ENCODE measurements at places on chromosomes 3 and 15. TPM values are rescaled to one million over a fixed set of nuclear protein-coding genes. Genes with fewer than 3 reads are reported as not detected.

GRCh38 chr3:192487033-192487432, 240.3 kb downstream of the FGF12 start:
- no peaks in the 10 kb centered on the region for H3K4me1 ChIP-seq
- H3K36me3 ChIP-seq: no peaks in the 10 kb centered on the region
- no peak for DNase-seq
- H3K27me3 ChIP-seq: peaks cover 2% of the 10 kb centered on the region

DNA sequence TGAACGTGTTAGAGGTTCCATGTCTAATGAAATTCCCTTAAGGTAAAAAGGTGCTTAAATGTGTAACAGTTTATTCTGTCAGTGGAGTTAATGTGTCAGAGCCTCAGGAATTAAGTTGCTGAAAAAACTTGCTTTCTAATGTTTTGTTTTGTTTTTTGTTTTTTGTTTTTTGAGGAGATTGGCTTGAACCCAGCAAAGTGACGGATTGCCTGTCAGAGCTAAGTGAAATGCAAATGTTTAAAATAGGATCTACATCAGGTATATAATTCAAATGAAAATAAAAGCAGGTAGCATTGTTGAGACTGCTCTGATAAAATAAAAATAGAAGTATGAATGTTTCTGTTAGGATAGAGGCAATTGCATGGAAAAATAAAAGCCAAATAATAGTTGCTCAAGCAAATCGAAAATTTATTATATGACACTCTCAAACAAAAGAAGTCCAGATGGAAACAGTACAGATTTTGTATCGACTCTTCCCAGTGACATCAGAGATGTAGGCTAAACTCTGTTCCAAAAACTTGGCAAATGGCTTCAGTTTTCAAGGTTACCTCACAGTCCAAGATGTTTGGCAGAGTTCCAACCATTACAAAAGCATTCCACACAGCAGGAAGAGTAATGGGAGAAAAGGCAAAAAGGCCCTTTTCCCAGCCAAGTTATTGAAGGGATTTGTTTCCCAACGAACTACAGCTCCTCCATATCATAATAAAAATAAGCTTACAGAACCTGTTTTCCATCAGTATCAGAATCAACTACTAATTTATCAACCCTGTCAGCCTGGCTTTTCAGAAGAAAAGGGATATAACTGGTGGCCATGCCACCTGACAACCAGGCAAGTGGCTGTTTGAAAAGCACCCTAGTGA, 291.0 kb downstream of the TBL1XR1 start:
- H3K27me3 ChIP-seq: peaks cover 2% of the 10 kb centered on the region
- H3K27ac ChIP-seq: peak overlapping the region; percentile 82
- peaks cover 33% of the 10 kb centered on the region for H3K4me1 ChIP-seq
- no peaks in the 10 kb centered on the region for H3K36me3 ChIP-seq
- DNase-seq: no peak

DNA sequence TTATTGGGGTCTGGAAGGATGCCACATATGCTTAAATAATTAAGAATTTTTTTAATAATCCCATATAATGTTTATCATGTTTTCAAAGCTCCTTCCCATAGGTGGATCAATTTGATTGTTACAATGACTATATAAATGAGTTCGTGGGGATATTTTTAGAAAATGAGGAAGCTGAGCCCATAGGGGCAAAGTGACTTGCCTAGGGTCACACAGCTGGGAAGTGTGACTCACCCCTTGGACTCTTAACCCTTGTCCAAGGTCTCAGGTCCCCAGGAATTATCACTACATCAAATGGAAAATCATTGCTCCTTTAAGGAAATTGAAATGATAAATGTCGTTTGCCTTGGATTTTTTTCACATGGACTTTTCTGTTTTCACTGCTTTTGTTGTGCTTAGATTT, 161.2 kb upstream of the RGMA start:
- peaks cover 2% of the 10 kb centered on the region for H3K4me1 ChIP-seq
- no peaks in the 10 kb centered on the region for H3K36me3 ChIP-seq
- peaks cover 3% of the 10 kb centered on the region for H3K27me3 ChIP-seq
- no peak overlapping the region for H3K4me3 ChIP-seq
- no peak for DNase-seq
- H3K27ac ChIP-seq: no peak overlapping the region

DNA sequence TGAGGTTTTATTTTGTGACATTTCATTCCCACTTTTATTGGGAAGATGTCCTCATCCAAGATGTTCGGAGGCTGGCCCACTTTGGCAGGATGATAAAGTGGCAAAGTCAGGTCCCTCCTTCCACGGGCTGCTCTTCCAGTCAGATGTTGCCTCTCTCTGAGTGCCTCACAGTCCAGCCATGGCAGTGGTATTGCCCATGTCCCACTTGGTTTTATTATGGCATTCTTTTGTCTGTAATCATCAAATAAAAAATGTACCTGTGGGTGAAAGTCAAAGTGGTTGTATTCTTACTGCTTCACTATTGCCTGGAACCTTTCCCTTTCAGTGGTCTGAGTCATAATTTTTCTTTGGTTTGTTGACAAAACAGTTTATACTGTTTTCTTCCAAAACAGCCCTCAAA, 20.2 kb downstream of the ARNT2 start:
- no peak overlapping the region for H3K27ac ChIP-seq
- DNase-seq: no peak
- H3K27me3 ChIP-seq: no peaks in the 10 kb centered on the region
- no peak overlapping the region for H3K4me3 ChIP-seq

DNA sequence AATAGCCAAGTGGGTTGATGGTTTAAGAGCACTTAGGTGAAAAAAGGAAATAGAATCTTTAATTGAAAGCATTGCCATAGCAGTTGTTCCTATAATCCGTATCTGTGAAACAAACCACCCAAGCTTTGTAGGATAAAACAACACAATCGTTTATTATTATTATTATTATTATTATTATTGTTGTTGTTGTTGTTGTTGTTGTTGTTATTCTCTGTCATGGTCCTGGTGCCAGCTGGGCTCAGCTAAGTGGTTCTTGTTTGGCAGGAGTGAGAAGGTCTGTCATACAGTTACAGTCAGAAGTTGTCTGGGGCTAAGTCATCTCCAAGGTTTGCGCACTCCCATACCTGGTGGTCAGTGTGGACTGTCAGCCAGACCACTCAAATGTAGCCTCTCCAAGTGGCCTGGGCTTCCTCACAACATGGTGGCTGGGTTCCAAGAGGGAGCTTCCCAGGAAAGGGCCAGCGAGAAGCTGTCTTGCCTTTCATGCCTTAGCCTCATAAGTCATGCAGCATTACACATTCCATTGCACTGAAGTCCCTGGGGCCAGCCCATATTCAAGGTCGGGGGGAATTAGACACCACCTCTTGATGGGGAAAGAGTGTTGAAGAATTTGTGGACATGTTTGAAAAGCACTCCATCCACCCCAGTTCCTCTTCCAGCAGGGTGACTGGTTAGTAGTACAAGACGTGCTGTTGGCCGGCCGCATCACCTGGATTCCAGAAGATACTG, 54.3 kb upstream of the FGD5 start:
- H3K27me3 ChIP-seq: peaks cover 2% of the 10 kb centered on the region
- DNase-seq: peak; percentile 62
- H3K27ac ChIP-seq: no peak overlapping the region
- no peaks in the 10 kb centered on the region for H3K36me3 ChIP-seq
- H3K4me1 ChIP-seq: no peaks in the 10 kb centered on the region

SLC6A1 gene
- 39.1 TPM for total RNA-seq

ZNF860 gene
- total RNA-seq: 0.55 TPM

- no peak overlapping the region for H3K27ac ChIP-seq
- H3K4me3 ChIP-seq: no peak overlapping the region
- no peak for DNase-seq
- no peaks in the 10 kb centered on the region for H3K4me1 ChIP-seq
- H3K27me3 ChIP-seq: peaks cover 8% of the 10 kb centered on the region
- no peaks in the 10 kb centered on the region for H3K36me3 ChIP-seq
Measured at GRCh38 chr3:72543246-72543645, 305.0 kb downstream of the SHQ1 start.

- H3K4me3 ChIP-seq: no peak overlapping the region
- peaks cover 13% of the 10 kb centered on the region for H3K4me1 ChIP-seq
- DNase-seq: no peak
- H3K27me3 ChIP-seq: no peaks in the 10 kb centered on the region
- H3K27ac ChIP-seq: no peak overlapping the region
Measured at GRCh38 chr3:126938520-126939337, 44.2 kb upstream of the PLXNA1 start.

GRCh38 chr3:10315771-10316344, 5.1 kb downstream of the SEC13 start:
- no peak for DNase-seq
- no peak overlapping the region for H3K4me3 ChIP-seq
- peaks cover 18% of the 10 kb centered on the region for H3K4me1 ChIP-seq
- H3K36me3 ChIP-seq: peaks cover 35% of the 10 kb centered on the region
- H3K27me3 ChIP-seq: no peaks in the 10 kb centered on the region

GRCh38 chr15:39942753-39943150, 8.8 kb downstream of the EIF2AK4 start:
- peaks cover 46% of the 10 kb centered on the region for H3K36me3 ChIP-seq
- H3K4me3 ChIP-seq: no peak overlapping the region
- DNase-seq: no peak
- no peaks in the 10 kb centered on the region for H3K27me3 ChIP-seq
- peak overlapping the region; percentile 14 for H3K27ac ChIP-seq

DNA sequence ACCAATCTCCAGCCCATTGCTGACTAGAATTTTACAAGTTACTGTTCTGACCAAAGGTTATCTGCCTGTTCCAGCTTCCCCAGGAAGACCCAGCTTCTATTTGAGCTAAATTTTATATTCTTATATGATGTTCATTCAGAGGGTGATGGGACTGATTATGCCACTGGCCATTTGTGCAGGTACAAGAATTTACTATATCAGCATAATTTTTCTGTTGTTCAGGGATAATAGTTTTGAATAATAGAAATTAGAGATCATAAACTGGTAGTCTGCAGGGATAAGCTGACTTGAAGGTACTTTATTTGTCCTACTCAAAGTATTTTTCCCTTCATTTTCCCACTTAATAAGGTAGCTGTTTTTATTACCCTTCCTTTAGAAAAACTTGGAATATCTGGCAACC, 222.6 kb upstream of the MRPL3 start:
- DNase-seq: no peak
- no peak overlapping the region for H3K4me3 ChIP-seq
- no peaks in the 10 kb centered on the region for H3K36me3 ChIP-seq
- no peaks in the 10 kb centered on the region for H3K27me3 ChIP-seq

DNA sequence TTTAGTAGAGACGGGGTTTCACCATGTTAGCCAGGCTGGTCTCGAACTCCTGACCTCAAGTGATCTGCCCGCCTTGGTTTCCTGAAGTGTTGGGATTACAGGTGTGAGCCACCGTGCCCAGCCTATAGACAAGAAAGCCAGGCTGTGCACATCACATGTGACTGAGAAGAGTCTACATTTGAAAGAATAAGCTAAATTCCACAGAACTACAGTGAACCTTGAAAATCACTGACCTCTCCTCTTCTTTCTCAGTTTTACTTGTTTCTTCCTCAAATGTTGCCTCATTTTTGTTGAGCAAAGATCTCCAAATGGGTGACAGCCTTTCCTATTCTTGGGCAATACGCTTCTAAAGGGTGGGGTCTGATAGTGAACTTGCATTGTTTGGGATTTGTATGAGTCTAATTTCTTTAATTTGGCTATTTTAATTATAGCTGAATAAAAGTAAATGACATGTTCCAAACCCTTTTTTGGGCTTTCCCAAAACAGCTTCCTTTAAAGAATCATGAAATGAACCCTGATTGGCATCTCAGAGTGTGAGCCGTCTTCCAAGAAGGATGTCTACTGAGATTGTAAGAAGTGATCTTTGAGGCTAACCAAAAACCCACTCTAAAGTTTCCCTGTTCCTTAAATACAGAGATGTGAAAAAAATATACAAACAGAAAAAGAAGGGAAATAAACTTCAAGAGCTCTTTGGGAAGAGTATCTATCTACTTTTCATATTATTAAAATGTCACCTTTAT, 21.6 kb upstream of the SPTBN5 start:
- no peak for DNase-seq
- no peak overlapping the region for H3K4me3 ChIP-seq

OCA2 gene
- 1.2 TPM for total RNA-seq

MED12L gene
- 1.4 TPM for total RNA-seq

GADL1 gene
- not detected for total RNA-seq

- peaks cover 5% of the 10 kb centered on the region for H3K4me1 ChIP-seq
- DNase-seq: no peak
- H3K36me3 ChIP-seq: peaks cover 23% of the 10 kb centered on the region
- no peaks in the 10 kb centered on the region for H3K27me3 ChIP-seq
Measured at GRCh38 chr3:142782616-142783015, 58.8 kb downstream of the TRPC1 start.

Data from osteocyte (in vitro differentiated cells).